ENCODE measurements at places on chromosomes 11 and 22.

- DNase-seq = no peak
- H3K27ac ChIP-seq = peak overlapping the region; percentile 99
- H3K4me3 ChIP-seq = peak overlapping the region; percentile 87
- peaks cover 58% of the 10 kb centered on the region for H3K36me3 ChIP-seq
Measured at GRCh38 chr22:36155702-36156101, 4.9 kb downstream of the APOL3 start.

GRCh38 chr11:57787920-57788702, 26.5 kb downstream of the CTNND1 start:
- H3K36me3 ChIP-seq = peaks cover 6% of the 10 kb centered on the region
- H3K4me3 ChIP-seq = no peak overlapping the region

- H3K4me1 ChIP-seq = peaks cover 3% of the 10 kb centered on the region
- H3K27me3 ChIP-seq = no peaks in the 10 kb centered on the region
- no peak overlapping the region for H3K27ac ChIP-seq
- DNase-seq = no peak
- H3K36me3 ChIP-seq = no peaks in the 10 kb centered on the region
- H3K4me3 ChIP-seq = no peak overlapping the region
Measured at GRCh38 chr11:130525307-130525706, 76.9 kb downstream of the ADAMTS15 start.

DNA sequence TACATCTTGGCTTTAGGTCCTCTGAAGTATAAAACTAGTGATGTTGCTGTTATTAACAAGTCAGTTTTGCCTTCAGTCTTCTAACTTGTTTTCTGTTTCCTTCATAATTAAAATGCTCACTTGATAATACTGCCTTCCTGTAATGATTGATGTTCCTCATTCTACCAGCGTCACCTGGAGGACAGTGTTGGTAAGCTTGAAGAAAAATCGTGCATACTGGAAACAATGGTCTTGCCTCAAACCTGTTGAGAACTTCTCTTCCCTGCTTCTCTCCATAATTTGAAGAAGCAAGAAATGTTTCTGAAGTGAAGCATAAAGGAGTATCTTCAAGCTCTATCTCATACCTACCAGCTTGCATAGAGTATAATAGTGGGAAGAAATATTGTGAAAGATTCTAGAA, 3.0 kb downstream of the YWHAH start:
- peaks cover 49% of the 10 kb centered on the region for H3K4me1 ChIP-seq
- H3K27me3 ChIP-seq = no peaks in the 10 kb centered on the region
- peak overlapping the region; percentile 34 for H3K4me3 ChIP-seq
- DNase-seq = no peak

DNA sequence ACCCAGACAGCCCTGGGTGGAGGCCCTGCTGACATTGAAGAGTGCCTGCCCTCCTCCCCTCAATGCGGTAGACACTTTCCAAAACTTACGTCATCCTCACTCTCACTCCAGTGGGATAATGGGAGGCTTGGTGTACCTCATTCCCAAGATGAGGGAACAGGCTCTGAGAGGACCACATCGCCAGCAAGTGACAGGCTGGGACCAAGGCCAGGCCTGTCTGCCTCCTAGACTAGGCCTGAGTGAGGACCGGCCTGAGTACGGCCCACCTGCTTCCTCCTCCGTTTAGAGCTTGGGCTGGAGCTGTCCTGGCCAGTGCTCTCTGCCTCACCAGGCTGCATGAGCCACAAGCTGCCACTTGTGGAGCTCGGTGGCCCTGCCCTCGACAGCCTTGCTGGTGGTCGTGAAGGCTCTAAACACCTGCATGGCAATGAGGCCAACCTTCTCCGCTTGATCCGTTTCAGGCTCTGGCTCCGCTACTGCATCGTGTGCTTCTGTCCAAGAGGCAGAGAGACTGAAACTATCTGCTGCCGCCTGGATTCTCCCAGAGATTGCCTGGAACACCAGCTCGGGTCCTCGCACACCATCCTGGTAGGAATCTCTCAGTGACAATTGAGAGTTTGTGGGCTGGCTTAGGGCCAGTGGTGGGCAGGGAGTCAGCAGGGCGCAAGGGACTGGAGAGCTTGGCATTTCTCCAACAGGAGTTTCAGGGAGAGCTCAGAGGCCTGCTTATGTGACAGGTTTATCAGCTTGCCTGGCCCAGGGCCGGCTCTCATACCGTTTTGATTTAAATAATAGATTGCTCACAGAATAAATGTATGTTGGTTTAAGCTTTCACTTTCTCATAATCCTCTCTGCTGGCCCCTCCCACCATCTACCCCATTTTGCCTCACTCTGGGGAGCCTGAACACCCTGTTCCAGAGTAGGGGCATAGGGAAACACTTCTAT, 9.4 kb downstream of the LRRC75B start:
- H3K4me1 ChIP-seq = no peaks in the 10 kb centered on the region
- no peak overlapping the region for H3K4me3 ChIP-seq
- no peak overlapping the region for H3K27ac ChIP-seq
- no peaks in the 10 kb centered on the region for H3K36me3 ChIP-seq
- no peaks in the 10 kb centered on the region for H3K27me3 ChIP-seq
- DNase-seq = no peak

GRCh38 chr22:30043161-30043560, 37.1 kb upstream of the HORMAD2 start:
- no peak for DNase-seq
- no peaks in the 10 kb centered on the region for H3K36me3 ChIP-seq
- peaks cover 2% of the 10 kb centered on the region for H3K4me1 ChIP-seq
- H3K4me3 ChIP-seq = no peak overlapping the region
- no peak overlapping the region for H3K27ac ChIP-seq
